ENCODE measurements at places on chromosomes 11 and 22. TPM values are rescaled to one million over a fixed set of nuclear protein-coding genes. Genes with fewer than 3 reads are reported as not detected.
A peak's percentile ranks its signal among the peaks of the same experiment; 100 is the strongest.

- no peak for DNase-seq
Measured at GRCh38 chr22:39434243-39434653, 22.6 kb upstream of the MGAT3 start.

- DNase-seq, result no peak
Measured at GRCh38 chr11:114053406-114053805, 6.1 kb upstream of the ZBTB16 start.

- DNase-seq, result no peak
Measured at GRCh38 chr22:43330178-43331068, 12.7 kb downstream of the SCUBE1 start.

DNA sequence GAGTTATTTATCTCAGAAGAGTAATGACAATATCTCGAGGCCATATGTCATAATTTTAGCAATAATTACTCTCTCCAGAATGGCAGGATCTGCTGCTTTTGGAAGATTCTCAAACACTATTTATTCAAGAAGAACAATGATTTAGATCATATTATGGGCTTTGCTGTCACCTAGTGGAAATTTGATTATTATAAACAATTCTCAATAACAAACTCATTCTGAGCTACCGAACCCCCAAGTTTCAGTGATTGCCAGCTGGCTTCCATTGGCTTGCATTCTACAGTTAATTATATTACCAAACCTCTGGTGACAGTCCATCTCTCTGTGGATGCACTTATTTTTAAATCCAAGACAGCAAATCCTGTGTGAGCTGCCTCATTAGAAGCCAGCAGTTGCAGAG, 27.9 kb upstream of the SLC36A4 start:
- no peak for DNase-seq

GRCh38 chr11:134562941-134563471, 151.0 kb upstream of the B3GAT1 start:
- peak; percentile 40 for DNase-seq

- no peak for DNase-seq
Measured at GRCh38 chr11:120663142-120663541, 151.6 kb downstream of the GRIK4 start.

- DNase-seq, result peak; percentile 52
Measured at GRCh38 chr11:3119141-3119821, 45.8 kb downstream of the OSBPL5 start.

DNA sequence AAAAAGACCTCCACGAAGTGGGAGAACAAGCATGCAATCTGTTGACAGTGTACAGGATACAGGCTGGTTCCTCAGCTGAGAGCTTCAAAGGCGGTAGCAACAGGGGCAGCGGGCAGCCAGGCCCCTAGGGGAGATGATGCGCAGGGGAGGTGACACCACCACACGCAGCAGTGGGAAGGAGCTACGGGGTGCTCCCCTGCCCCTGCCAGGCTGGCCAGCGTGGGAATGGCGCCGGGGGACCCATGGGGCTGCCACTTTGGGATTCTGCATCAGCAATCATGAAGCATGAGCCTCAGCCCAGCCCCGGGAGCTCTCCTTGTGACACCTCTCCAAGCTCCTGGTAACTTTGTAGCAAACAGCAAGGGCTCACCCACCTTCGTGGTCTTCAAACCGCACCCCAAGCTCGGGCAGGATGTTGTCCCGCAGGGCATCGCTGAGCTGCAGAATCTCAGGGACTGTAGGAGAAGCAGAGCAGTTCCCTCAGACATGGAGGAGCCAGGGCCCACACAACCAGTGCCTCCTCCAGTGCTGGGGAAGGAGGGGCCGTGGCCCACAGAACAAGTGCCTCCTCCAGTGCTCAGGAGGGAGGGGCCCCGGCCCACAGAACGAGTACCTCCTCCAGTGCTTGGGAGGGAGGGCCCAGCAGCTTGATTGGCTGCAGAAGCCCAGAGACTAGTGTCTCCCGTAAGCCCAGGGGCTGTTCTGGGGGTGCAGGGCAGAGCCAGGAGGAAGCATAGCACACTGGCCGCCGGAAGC, 14.6 kb upstream of the NAP1L4 start:
- DNase-seq, result no peak

DNA sequence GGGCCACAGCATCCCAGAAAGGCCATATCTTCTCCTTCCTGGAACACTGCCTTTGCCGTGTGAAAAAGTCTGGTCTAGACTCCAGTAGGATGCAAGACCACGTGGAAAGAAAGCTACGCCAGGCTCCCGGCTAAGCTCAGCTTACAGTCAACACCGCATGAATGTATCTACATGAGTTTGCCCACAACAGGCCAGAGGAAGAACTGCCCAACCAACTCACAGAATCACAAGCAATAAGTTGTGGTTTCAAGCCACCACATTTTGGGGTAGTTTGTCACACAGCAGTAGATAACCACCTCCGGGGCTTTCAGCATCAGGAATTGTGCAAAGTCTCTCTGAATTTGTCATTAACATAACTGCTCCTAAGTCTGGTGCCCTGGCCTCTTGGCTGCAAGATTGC, 27.3 kb downstream of the HSPA8 start:
- no peak for DNase-seq

Gene RASGRP2
- 44.2 TPM for total RNA-seq

Gene TOLLIP
- total RNA-seq, result 63.0 TPM

Gene TSKU
- 121 TPM for total RNA-seq

Gene CATSPERZ
- not detected for total RNA-seq

Gene SEC14L2
- total RNA-seq, result 3.0 TPM

Gene OR52N4
- total RNA-seq, result not detected

Gene GLYAT
- not detected for total RNA-seq
